ENCODE measurements at places on chromosomes 16 and 17.

GRCh38 chr16:84833144-84833500 is 13.3 kb downstream of the CRISPLD2 start:
- DNase-seq = no peak

- DNase-seq = no peak
These were observed 8.7 kb upstream of the ADAMTS18 start for GRCh38 chr16:77443357-77444146.

GRCh38 chr17:47914306-47914948 is 18.4 kb downstream of the SP2 start:
- DNase-seq = peak; percentile 51

DNA sequence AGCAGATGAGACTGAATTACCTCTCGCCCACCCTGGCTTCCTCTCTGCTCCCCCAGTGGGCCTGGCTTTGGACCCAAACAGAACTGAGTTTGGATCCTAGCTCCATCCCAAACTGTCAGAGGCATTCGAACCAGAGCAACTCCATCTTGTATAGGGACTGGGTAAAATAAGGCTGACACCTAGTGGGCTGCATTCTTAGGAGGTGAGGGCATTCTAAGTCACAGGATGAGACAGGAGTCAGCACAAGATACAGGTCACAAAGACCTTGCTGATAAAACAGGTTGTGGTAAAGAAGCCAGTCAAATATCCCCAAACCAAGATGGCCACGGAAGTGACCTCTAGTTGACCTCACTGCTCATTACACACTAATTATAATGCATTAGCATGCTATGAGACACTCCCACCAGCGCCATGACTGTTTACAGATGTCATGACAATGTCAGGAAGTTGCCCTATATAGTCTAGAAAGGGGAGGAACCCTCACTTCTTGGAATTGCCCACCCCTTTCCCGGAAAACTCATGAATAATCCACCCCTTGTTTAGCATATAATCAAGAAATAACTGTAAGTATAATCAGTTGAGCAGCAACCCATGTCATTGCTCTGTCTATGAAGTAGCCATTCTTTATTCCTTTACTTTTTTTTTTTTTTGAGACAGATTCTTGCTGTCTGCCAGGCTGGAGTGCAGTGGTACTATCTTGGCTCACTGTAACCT is 44.4 kb downstream of the LYRM1 start:
- DNase-seq = no peak

- DNase-seq = peak; percentile 7
These were observed 709 bp downstream of the STAT5A start for GRCh38 chr17:42288803-42289610.

DNA sequence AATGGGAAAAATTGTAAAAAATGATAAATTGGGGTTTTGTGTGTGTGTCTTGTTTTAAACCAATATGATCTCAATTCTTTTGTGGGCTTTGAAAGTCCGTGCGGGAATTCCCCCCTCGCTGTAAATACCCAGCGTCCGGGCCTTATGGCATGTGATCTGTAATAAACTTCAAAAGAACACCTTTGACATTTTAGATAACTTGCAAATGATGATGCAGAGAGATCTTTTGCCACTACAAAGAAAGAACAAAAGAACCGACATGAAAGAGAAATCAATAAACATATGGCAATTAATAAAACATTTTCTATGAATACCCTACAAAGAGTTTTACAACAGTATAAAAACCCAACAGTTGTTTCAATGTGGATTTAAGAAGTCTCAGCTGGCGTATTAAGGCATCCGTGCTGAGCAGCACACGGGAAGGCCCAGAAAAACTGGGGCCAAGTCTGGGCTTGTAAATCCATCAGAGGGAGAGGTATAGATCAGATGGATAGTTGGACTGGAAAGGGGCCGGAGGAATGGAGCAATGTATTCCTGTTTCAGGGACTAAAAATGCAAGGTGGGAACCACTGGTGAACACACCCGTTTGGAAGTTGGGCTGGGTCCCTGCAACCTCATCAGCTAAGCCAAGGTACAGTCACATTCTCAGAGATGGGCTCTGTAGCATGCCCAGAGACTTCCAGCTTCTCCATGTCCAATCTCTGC is 115.2 kb downstream of the IRX5 start:
- DNase-seq = no peak

DNA sequence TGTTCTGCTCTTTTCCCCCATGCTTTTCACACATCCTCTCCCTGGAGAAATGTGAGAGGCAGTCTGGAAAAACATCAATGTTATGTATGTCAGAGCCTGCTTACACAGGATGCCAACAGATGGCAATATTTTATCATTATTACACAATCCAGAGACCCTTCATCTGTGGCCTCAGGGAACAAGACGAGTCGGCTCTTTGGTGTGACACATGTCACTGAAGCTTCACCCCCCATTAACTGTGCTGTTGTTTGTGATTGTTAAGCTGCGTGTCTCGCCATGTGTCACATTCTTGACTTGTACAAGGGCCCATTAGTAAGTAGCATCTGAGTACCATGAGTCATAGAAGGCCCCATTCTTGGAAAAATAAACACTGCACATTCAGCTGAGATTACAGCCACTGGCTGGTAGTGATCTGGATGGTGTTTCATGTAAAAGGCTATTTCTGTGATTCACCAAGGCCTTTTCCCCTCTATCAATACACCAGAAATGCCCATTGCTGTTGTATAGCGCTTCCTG is 682.1 kb upstream of the SOX9 start:
- DNase-seq = no peak

- DNase-seq = no peak
These were observed 528 bp downstream of the PER1 start for GRCh38 chr17:8151641-8152111.
